Small intestine (tissue), 16 donors: ENCODE measurements at places on chromosomes 5 and 9.

DNA sequence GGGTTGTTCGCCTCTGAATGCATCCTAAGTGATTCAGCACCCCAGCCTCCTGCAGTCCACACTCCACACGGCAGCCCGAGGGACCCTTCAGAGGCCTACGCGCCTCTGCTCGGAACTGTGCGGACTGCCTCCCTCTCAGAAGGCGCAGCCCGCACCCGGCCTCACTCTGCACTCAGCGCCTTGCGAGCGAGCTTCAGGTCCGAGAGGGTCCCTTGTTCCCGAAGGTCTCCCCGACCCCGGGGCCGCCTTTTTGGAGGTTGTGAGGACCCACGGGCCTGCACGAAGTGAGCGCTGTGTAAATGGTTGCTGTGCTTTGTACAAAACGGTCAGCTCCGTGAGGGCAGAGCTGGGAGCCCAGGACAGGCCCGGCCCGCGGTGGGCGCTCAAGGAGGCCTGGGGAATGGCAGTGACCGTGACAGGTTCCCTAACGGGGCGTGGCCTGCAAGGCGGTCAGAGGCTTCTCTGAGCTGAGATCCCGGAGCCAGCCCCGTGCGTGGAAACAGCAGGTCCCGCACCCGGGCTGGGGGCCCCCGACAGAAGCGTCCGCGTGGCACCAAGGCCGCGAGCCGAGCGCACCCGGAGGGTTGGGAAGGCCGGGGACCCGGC lies 698 bp upstream of the CACNA1B start:
- no peak overlapping the region for H3K4me3 ChIP-seq
- no peaks in the 10 kb centered on the region for H3K4me1 ChIP-seq
- H3K27me3 ChIP-seq, result peaks cover 16% of the 10 kb centered on the region
- H3K27ac ChIP-seq, result no peak overlapping the region
- H3K36me3 ChIP-seq, result no peaks in the 10 kb centered on the region
- DNase-seq, result no peak

- no peak overlapping the region for H3K27ac ChIP-seq
- H3K36me3 ChIP-seq, result no peaks in the 10 kb centered on the region
- H3K27me3 ChIP-seq, result no peaks in the 10 kb centered on the region
- H3K4me1 ChIP-seq, result no peaks in the 10 kb centered on the region
Measured at GRCh38 chr9:126410229-126410628, 83.6 kb downstream of the MVB12B start.

- H3K27me3 ChIP-seq, result no peaks in the 10 kb centered on the region
- no peak for DNase-seq
- peaks cover 5% of the 10 kb centered on the region for H3K4me1 ChIP-seq
Measured at GRCh38 chr5:136023958-136024541, 4.7 kb upstream of the TGFBI start.

DNA sequence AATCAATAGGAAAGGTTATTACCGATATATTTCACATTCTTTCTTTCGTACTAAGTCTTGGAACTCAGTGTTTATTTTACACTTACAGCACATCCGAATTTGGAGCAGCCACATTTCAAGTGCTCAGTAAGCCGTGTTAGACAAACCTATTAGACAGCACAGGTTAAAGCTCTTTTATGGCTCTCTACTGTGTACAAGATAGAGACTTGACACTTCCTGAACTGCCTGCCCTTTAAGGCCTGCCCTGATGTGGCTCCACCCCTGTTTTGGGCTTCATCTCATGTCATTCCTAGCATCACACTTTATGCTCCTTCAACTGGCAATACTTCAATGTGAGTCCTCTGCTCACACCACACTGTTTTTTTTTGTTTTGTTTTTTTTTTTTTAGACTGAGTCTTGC lies 23.5 kb upstream of the SUSD1 start:
- no peak overlapping the region for H3K27ac ChIP-seq
- no peaks in the 10 kb centered on the region for H3K36me3 ChIP-seq
- no peaks in the 10 kb centered on the region for H3K27me3 ChIP-seq
- peak; percentile 30 for DNase-seq

GRCh38 chr9:134648701-134649530 lies 7.3 kb downstream of the COL5A1 start:
- no peaks in the 10 kb centered on the region for H3K27me3 ChIP-seq
- DNase-seq, result no peak
- H3K27ac ChIP-seq, result peak overlapping the region; percentile 4
- H3K4me3 ChIP-seq, result no peak overlapping the region

DNA sequence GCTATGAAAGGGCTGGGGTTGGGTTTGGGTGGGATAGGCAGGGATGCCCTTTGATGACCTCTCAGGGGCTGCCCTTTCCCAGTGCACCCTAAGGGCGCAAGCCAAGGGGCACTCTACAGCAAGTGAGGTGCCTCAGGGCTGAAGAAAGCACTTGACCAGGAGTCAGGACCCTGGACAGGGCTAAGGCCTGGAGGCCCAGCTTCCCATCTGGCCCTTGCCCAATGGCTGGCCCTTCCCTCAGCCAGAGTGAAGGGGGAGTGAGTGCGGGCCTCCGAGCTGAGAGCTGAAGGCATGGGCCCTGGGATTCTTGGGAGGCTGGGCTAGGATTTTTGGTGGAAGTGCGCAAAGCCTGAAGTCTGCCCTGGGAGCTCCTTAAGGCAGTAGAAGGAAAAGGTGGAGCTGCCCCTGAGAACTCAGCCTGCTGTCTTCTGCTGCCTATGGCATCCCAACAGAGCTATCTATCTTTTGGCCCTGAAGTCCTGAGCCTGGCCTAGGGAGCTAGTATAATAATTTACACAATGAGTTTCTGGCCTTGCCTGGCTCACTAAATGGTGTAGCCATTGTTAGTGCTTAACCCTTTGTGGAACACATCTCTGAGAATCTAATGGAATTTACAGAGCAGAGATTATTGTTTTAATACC lies 16.4 kb downstream of the JADE2 start:
- DNase-seq, result peak; percentile 49
- no peaks in the 10 kb centered on the region for H3K27me3 ChIP-seq
- no peak overlapping the region for H3K27ac ChIP-seq
- no peak overlapping the region for H3K4me3 ChIP-seq
- H3K4me1 ChIP-seq, result no peaks in the 10 kb centered on the region

DNA sequence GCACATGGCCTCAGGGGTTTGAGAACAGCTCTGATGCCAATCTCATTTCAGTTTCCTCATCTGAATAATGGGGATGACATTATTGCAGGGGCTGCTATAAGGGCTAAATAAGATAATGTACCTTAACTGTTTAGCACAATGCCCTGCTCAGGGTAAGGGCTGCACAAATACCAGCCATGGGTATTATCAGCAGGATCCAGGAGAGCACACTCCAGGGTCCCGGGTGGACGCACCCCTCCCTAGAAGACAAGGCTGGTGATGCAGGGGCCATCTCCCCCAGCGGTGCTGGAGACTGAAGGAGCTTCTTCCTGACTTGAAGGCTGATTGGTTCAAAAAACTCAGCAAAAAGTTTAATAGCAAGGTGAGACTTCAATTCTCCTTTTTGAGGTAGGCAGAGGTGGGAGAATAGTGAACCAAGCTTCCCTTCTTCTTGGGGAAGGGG lies 2.7 kb upstream of the CXXC5 start:
- H3K4me3 ChIP-seq, result no peak overlapping the region
- H3K27ac ChIP-seq, result no peak overlapping the region
- H3K36me3 ChIP-seq, result peaks cover 6% of the 10 kb centered on the region
- H3K27me3 ChIP-seq, result no peaks in the 10 kb centered on the region

DNA sequence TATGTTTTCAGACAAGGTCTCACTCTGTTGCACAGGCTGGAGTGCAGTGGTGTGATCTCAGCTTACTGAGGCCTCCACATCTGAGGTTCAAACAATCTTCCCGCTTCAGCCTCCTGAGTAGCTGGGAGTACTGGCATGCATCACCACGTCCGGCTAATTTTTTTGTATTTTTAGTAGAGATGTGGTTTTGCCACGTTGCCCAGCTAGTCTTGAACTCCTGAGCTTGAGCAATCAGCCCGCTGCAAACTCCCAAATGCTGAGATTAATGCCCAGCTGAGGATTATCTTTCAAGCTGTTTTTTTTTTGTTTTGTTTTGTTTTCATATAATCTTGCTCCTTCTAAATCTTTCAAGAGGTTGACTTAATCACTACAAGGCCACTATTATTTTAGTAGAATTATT lies 47.3 kb upstream of the SLC28A3 start:
- DNase-seq, result no peak
- no peak overlapping the region for H3K4me3 ChIP-seq

DNA sequence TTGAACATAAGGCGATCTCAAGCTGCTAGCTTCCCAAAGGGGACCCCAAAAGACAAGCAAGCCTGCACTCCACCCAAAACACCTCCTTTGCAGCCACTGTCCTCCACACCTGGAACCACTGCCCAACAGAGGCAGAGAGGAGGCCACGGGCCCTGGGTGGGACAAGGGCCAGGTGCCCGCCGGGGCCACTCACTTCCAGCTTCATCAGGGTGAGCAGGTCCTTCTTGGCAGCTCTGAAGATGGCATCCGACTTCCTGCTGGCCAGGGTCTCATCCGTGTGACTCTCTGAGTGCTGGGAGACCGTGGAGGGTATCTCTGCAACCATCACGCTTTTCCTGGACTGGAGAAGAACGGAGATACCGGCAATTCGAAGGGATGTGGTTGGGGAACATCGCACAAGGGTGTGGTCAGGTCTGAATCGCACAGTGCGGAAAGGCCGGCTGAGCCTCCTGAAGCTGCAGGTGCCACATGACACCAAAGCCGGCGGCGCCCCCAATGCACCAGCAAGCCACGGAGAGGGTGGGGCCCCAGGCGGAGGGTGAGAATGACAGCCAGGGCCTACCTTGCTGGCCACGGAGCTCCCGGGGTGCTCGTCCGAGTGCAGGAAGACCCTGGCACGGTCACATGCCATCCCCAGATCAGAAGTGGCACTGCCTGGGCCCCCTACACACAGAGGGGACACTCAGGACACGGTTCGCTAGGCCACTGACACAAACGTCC lies 44.6 kb downstream of the PNPLA7 start:
- no peak overlapping the region for H3K27ac ChIP-seq
- no peaks in the 10 kb centered on the region for H3K27me3 ChIP-seq
- peaks cover 2% of the 10 kb centered on the region for H3K36me3 ChIP-seq
- no peak overlapping the region for H3K4me3 ChIP-seq
- DNase-seq, result no peak

- no peaks in the 10 kb centered on the region for H3K27me3 ChIP-seq
- no peak overlapping the region for H3K4me3 ChIP-seq
- no peak for DNase-seq
- H3K36me3 ChIP-seq, result no peaks in the 10 kb centered on the region
- H3K27ac ChIP-seq, result no peak overlapping the region
Measured at GRCh38 chr5:107147589-107147988, 523.1 kb downstream of the EFNA5 start.

GRCh38 chr5:131637694-131638093 lies 2.7 kb upstream of the RAPGEF6 start:
- no peaks in the 10 kb centered on the region for H3K36me3 ChIP-seq
- H3K27me3 ChIP-seq, result no peaks in the 10 kb centered on the region
- H3K4me3 ChIP-seq, result no peak overlapping the region
- H3K4me1 ChIP-seq, result no peaks in the 10 kb centered on the region
- DNase-seq, result no peak

GRCh38 chr5:79774171-79774854 lies 84.7 kb downstream of the CMYA5 start:
- H3K4me3 ChIP-seq, result no peak overlapping the region
- no peak overlapping the region for H3K27ac ChIP-seq
- no peaks in the 10 kb centered on the region for H3K4me1 ChIP-seq
- H3K27me3 ChIP-seq, result no peaks in the 10 kb centered on the region
- peak; percentile 48 for DNase-seq
- H3K36me3 ChIP-seq, result no peaks in the 10 kb centered on the region

DNA sequence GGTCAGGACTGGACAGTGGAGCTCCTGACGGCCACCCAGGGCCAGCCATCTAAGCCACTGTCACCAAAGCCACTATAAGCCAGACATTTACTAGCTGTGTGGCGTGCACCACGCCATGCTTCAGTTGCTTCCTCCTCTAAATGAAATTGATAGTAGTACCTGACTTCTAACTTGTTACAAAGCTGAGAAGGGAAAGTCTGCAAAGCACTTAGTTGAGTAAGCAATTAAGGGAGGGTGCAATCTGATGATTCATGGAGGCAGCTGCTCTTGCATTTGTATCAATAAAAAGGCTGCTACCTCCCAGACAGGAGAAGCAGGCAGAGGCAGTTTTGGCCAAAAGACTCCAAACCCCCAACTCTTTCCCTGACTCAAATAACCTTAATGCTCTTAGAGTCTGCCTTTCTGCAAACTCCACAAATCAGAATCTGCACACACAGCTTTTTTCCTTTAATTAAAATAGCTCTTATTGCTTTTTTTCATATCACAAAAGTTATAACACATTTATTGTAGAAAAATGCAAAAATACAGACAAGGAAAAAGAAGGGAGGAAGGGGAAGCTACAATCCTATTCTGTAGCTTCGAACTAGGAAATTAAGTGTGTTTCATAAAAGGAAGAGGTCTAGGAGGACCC lies 19.3 kb upstream of the RAPGEF1 start:
- no peak overlapping the region for H3K4me3 ChIP-seq
- peaks cover 13% of the 10 kb centered on the region for H3K27me3 ChIP-seq
- no peak for DNase-seq
- no peaks in the 10 kb centered on the region for H3K36me3 ChIP-seq
- no peaks in the 10 kb centered on the region for H3K4me1 ChIP-seq

- H3K27ac ChIP-seq, result no peak overlapping the region
- H3K36me3 ChIP-seq, result no peaks in the 10 kb centered on the region
- no peak for DNase-seq
- H3K4me1 ChIP-seq, result no peaks in the 10 kb centered on the region
- H3K27me3 ChIP-seq, result no peaks in the 10 kb centered on the region
Measured at GRCh38 chr9:111284703-111285102, 45.3 kb downstream of the OR2K2 start.

GRCh38 chr9:121498150-121498486 lies 1.5 kb downstream of the GGTA1 start:
- H3K27ac ChIP-seq, result no peak overlapping the region
- no peaks in the 10 kb centered on the region for H3K4me1 ChIP-seq
- H3K36me3 ChIP-seq, result no peaks in the 10 kb centered on the region
- H3K27me3 ChIP-seq, result peaks cover 35% of the 10 kb centered on the region

DNA sequence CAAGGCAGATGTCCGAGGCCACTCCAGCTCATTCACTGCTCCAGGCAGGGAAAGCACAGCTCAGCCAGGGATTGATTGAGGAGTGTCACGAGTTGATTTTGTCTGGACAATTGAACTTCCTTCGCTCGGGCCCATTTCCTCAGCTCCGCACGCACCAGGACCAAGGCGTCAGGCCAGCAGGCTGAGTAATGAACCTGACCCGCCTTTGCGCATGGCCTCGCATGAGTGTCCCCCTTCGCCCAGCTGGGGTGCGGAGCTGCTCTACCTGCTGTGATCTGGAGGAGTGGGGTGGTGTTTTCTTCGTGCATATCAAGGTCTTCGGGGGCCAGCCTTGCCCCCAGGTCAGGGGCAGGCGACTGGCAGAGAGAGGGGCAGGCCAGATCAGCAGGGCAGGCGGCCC lies 44.0 kb downstream of the VAV2 start:
- no peak overlapping the region for H3K4me3 ChIP-seq
- DNase-seq, result no peak
- H3K4me1 ChIP-seq, result no peaks in the 10 kb centered on the region
- no peak overlapping the region for H3K27ac ChIP-seq
